ENCODE measurements at places on chromosomes 6 and 20.
A peak's percentile ranks its signal among the peaks of the same experiment; 100 is the strongest.

- DNase-seq: no peak
Measured at GRCh38 chr20:25493748-25494505, 86.5 kb downstream of the GINS1 start.

DNA sequence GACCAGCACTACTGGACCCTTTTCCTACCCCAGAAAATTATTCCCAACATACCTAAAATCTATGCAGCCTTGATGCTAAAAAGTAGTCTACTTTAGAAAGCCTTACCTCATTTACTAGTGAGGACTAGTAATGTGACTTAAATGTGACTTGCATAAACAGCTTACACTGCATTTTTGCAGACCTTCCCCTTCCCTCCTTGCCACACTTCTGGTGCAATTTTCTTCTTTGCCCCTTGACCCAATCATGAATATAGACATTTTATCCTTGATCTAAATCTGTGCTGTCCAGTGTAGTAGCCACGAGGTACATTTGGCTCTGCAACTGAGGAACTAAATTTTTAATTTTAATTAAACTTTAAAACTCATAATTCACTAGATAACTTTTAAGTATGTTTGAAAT lies 7.0 kb upstream of the ZKSCAN8 start:
- DNase-seq: no peak

- no peak for DNase-seq
Measured at GRCh38 chr20:8118039-8118438, 14.0 kb upstream of the PLCB1 start.

GRCh38 chr20:43749734-43750294 lies 23.0 kb upstream of the GTSF1L start:
- peak; percentile 81 for DNase-seq

GRCh38 chr6:160445130-160445529 lies 97.0 kb downstream of the SLC22A3 start:
- no peak for DNase-seq

DNA sequence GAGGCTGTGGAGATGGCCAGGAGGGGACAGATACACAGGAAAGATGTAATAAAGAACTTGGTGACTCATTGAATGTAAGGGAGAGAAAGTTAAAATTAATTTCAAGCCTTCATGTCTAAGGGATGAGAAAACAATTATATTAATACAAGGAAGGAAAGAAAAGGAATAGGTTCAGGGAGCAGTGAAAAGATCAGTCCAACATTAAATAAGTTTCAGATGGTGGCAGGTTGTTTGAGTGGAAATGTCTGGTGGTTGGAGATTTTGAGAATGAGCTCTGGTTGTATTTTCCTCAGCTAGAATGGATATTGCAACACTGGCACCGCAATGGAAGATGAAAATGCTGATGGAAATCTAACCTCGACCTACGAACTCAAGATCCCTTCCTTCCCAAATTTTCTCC lies 304.3 kb downstream of the COL12A1 start:
- no peak for DNase-seq

DNA sequence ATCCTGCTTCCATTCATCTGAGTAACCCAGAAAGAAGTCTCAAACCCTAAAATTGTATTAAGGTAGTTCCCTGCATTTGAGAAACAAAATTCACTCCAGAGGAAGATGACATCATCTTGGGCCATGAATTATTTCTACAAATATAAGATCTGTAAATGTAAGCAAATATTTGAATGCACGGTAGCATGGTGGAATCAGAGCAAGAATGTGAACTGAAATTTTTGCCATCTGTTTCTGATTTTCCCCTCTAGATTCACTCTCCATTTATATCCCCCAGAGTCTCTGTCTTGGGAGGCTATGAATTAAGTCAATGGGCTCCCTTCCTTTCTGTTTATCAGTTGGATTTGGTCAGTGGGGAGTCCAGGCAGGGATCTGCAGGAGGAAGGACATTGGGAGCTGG lies 5.8 kb upstream of the MAP3K5 start:
- no peak for DNase-seq

GRCh38 chr6:51261691-51262090 lies 443.0 kb downstream of the TFAP2B start:
- no peak for DNase-seq

- no peak for DNase-seq
Measured at GRCh38 chr6:102051720-102052119, 658.2 kb downstream of the GRIK2 start.

GRCh38 chr20:58867211-58867610 lies 14.7 kb downstream of the GNAS start:
- DNase-seq: no peak

DNA sequence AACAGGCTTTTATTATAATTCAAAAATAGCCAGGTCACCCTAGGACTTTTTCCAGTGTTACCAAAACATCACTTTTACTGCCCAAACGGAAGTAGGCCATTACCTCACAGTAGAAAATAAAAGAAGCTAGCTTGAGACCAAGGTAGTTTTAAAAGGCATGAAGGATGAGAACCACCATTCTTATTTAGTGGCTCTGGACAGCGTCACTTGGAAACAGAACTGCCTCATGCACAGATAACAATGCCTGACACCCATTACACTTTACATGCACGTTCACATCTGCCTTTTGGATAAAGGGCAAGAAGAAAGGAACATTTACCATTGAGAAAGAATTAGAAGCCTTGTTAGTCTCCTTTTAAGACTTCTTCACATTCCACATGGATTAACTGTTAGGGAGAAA lies 1.9 kb upstream of the PAQR8 start:
- no peak for DNase-seq

DNA sequence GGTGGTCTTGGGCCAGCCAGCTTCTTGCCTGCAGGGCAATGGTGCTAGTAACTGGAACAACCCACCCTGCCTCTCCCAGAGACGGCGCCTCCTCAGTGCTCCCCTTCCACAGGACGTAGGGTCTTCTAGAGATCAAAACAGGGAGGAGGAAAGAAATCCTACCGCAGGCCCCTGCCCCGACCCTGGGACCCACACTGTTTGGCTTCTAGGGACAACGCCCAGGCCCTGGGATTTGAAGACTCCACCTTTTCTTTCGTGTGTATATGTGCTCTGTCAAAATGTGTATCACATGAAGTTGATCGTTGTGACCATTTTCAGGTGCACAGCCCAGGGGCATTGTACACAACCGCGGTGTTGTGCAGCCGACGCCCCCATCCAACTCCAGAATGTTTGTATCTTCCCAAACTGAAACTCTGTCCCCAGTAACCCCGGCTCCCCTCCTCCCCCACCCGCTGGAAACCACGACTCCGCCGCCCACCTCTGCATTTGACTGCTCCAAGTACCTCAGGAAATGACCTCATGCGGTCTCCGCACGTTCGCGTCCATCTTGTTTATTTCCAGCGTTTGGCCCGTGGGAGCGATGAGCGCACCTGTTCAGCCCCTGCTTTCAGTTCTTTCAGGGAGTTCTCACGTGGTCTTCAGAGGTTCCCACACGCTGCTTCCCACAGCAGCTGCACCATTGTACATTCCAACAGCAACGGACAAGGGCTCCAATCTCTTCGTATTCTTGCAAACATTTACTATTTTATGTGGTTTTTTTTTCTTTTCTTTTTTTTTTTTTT lies 3.4 kb upstream of the BHLHE23 start:
- peak; percentile 50 for DNase-seq

DNA sequence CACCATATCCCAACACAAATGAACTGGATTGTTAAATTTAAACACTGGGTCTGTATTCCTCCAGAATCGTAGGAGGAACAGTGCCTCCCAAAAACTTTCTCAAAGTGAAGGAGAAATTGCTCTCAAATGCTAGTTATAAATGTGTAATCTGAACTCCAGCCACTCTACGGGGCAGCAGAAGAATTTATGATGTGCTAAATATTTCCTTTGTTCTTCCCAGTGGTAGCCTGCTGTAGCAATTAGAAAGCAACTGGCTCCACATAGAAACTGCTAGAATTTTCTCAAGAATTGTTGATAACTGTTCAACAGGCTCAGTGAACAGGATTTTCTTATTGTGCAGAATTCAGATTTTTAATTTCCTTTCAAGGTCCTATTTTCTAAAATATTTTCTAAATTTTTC lies 49.8 kb upstream of the EYA4 start:
- DNase-seq: no peak

GRCh38 chr6:24454452-24454851 lies 34.9 kb downstream of the GPLD1 start:
- no peak for DNase-seq

DNA sequence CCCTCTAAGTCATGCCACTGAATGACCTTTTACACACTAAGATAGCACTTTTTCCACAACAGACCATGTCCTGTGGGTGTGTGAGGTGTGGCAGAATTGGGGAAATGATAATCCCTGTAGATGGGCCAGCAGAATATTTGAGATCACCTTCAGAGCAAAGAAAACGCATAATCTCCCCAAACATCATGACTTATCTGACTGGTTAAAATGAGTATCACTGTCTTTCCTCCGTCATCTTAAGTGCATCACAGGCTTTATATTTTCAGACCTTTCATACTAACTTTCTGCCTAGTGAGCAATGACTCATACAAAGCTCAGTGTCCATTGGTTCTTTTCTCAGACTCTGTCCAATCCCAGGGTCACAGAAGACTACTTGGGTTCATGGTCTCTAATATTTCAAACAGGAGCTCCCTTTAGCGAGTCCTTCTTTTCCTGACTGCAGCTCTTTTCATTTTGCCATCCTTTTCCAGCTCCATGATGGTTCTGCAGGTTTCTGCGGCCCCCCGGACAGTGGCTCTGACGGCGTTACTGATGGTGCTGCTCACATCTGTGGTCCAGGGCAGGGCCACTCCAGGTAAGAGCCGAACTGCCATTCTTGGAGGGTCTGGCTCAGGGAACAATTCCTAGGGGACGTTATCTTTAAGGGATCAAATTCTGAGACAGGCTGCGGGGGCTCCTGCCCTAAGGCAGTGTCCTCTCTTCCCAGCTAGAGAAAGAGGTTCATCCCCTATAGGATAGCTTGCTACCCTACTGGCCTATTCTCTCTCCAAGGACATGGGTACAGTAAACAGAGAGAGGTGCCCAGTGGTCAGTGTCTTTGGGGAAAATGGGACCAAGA lies at the start of gene HLA-DPB1:
TSS of gene HLA-DPB1 (plus strand) at position 423 of the 838 bp plus-strand sequence. CDS start at position 475, 52 bp downstream.
- DNase-seq: no peak

DNA sequence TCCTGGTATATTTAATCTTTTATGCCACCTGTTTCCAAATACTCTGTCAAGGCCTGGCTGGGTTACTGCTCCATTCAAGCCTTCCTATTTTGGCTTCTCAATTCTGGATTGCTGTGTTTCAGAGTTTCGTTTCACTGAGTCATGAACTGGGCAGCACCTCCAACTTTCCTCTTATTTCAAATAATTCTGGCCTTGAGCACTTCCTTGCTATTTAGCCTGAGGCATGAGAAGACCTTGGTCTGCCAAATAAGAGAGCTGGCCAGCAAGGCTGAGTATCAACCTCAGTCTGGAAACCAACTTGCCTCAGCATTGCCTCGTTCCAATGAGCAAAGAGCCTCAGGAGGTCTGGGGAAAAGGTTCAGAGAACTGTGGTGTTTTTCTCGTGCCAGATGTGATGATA lies 66.6 kb downstream of the TNFAIP3 start:
- no peak for DNase-seq

GRCh38 chr6:96889146-96889545 lies 8.5 kb downstream of the NDUFAF4 start:
- DNase-seq: no peak

DNA sequence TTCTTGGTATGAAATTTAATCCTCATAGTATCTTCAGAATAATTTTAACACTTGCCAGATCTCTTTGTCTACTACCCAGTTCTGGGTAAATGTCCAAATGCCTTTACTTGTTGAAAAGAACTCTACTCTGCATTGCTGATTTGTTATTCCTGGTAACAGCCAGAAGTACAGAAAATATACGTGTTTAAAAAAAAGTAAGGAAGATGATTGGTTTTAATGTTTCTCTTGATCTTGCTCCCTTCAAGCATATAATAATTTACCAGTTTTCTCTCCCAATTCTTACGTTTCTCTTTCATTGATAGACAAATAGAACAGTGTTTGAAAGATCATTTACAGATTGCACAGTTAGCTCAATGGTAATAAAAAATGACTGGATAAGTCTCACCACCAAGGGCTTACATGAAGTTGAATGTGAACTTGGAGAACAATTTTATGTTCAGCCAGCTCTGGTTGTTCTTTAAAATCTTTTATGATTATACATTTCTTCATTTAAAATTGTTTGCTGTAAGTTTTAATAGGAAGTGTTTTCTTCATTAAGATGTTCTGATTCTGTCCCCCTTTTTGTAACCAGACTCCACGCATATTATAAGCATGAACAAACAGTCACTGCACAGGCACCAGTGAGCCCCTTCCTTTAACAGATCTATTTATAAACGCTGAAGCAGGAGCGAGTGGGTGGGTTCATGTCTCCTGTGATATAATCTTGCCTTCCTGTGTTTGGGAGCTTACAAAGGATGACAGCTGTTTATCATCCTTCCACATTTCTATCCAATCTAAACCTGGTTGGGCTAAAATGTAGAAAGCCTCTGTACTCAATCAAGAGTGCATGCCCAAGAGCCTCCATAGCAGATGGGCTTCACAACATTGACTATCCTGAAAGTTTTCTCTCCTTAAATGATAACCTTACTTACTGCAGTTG lies 299.5 kb downstream of the PRL start:
- DNase-seq: no peak

- DNase-seq: no peak
Measured at GRCh38 chr20:32191422-32191821, 16.1 kb downstream of the PLAGL2 start.

GRCh38 chr6:2432292-2432691 lies 186.9 kb upstream of the GMDS start:
- DNase-seq: no peak

GRCh38 chr6:158766621-158767455 lies 52.3 kb downstream of the EZR start:
- DNase-seq: no peak

- no peak for DNase-seq
Measured at GRCh38 chr6:143937668-143937970, 70.4 kb downstream of the PLAGL1 start.

DNA sequence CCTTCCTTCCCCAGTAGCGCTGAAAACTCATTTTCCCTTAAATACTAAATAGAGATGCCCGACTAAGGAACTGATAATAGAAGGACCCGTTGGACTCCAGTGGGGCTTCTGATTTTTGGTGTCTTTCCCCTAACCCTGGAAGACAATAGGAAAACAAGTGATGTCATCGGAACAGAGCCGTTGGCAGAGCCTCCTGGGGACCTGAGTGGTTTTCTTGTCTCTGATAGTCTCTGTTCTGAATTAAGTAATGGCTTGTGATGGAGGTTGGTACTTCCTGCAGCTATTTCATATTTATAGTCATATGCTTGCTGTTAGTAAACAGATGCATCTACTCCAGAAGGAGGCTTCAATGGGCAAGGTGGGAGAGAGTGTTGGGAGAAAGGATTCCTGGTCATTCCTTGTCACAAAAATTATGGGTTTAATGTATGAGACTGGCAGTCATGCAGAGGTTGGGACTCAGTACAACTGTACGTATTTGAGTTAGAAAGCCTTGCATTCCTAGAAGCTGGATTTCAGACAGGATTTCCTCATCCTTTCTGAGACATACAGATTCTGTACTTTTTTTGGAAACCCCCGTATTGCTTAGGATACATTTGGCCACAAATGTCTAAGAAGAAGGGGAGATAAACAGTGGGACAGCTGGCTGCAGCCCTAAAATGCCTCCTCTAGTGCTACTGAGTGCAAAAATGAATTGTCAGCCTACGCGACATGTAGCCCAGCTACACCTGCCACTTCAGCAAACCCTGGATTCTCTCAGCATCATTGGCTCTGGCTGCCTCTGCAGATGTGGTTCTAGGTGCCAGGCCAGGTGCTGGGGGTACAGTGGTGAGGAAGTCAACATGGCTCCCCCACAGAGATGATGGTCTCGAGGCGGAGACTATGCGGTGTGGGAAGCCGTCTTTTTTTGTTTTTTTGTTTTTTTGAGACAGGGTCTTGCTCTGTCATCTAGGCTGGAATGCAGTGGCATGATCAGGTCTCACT lies 38.1 kb downstream of the CDS2 start:
- no peak for DNase-seq

GRCh38 chr6:14290772-14291330 lies 173.3 kb downstream of the CD83 start:
- DNase-seq: no peak

Measured in stimulated activated CD4-positive, alpha-beta T cell treated with anti-CD3 and anti-CD28 coated beads, Interleukin-1b, Interleukin-23, amount 100 ng/mL, for 24 hours (primary cell).